Brain microvascular endothelial cell (primary cell): ENCODE measurements at places on chromosomes 6 and 20.

- no peak for DNase-seq
These were observed 28.4 kb downstream of the WRNIP1 start for GRCh38 chr6:2793534-2794151.

GRCh38 chr20:646107-646867 is 6.7 kb downstream of the SRXN1 start:
- no peak for DNase-seq

- DNase-seq: peak; percentile 57
These were observed 5.0 kb upstream of the GDF5 start for GRCh38 chr20:35443003-35443402.

- DNase-seq: peak; percentile 30
These were observed 231.6 kb downstream of the TFAP2B start for GRCh38 chr6:51049983-51050877.

GRCh38 chr6:101083533-101084175 is 202.5 kb upstream of the ASCC3 start:
- DNase-seq: peak; percentile 90
